Activated naive CD8-positive, alpha-beta T cell treated with anti-CD3 and anti-CD28 coated beads, Interleukin-2, amount 50 U/mL, for 16 hours (primary cell): ENCODE measurements at places on chromosomes 12 and 14.

DNA sequence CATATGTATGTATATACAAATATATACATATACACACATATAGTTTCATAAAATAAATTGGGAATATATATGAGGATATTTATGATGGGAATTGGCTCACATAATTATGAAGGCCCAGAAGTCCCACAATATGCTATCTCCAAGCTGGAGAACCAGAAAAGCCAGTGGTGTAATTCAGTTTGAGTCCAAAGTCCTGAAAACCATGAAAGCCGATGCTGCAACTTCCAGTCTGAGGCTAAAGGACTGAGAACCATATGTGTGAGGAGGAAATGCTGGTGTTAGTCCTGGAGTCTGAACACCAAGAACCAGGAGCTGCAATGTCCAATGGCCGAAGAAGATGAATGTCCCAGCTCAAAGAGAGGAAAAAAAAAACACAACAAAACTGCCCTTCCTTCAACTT is 65.5 kb upstream of the PRKD1 start:
- no peak for DNase-seq

DNA sequence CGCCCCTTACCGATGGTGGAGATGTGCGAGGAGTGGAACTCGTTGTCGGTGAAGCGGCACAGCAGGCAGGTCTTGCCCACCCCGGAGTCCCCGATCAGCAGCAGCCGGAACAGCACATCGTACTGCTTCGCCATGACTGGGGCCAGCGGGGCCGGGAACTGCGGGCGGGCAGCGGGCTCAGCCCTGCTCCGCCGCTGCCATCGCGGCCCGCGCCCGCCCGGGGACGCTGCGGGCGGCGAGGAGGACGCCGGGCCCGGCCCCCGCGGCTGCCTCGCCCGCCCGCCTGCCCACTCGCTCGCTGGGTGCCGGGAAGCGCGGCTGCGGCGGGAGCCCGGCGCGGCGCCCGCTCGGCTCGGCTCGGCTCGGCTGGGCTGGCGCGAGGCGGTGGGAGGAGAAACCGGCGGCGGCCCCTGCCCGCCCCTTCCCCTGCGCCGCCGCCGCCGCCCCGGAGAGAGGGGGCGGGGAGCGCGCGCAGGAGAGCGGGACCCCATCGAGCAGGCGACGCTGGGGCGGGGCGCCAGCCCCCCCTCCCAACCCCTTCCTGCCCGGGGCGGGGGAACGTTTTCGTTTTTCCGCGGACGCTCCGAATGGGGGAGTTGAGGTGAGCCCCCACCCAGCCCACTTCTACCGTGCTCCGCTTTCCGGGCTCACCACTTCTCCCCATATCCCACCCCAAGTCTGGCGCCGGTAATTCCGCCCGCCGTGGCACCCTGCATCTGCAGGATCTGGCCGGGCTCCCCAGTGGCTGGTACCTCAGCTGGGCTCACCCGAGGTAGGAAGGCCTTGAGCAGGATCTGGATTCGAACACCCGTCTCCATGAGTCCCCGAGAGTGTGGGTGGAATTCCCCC is at the start of gene RAB15:
TSS of gene RAB15 (minus strand) at position 394 of the 849 bp plus-strand sequence. CDS start at position 134, 260 bp downstream.
- no peak for DNase-seq

GRCh38 chr12:95131589-95132340 is 58.3 kb upstream of the NR2C1 start:
- DNase-seq, result no peak

DNA sequence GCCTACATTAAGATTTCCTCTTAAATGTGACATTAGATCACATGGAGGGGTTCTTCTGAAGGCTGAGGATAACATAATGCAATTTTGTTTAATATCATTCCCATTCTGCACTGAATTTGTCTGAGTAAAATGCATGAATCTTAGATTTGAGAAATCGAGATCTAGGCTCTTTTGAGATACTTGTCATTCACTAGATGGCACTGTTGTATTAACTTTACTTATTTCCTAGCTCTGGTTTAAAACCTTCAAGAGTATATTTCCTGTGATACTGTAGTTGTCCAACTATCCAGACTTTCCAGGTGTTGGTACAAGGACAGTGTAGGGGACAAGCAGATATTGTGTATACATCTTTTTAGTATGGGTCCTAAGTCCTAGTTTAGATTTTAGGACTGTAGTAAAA is 91.7 kb upstream of the SEL1L start:
- no peak for DNase-seq

DNA sequence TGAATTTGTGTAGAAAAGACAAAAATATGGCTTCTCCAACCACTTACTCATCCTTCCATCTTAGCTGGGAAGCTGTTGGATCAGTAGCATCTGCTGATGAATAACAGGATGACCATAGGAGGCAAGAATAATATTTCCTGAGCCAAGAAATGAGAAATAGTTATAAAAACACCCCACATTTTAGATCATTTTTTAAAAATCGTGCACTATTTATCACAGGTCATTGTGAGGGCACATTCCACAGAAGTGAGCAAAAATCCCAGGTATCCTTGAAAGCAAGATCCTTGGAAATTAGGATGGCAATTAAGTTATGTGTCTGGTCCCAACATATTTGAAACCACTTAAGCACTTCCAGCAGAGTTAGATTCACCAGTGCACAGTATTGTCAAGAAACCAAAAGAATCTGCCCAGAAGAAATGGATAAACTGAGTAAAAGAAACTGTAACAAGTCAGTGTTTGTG is 8.4 kb downstream of the FAR2 start:
- DNase-seq, result no peak

DNA sequence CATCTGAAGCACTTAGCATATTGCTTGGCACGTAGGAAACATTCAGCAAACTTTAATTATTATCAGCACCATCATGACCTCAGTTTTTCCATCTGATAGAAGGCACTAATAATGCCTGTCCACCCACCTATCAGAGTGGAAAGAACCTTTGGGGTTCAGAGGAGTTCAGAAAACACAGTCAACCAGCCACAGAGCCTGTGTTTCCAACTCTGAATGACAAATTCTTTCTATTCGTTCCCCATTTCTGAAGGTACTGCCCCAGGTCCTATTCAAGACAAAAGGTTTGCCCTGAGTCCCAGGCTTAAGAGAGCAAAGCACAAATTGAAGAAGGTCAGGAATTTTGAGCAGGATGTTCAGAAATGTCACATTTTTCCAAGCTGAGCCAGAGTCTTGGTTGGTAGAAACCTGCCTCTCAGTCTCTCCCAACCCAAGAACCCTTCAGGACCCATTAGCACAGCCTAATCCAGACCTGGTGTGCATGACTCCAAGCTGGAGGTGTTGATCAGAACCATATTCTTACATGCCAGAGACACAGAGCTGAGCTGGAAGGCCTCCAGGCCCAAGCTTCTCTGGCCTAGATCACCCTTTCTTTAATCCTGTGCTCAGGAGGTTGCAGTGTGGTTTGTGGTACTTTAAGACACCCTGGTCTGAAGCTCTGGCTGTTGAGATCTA is 114.4 kb downstream of the TBX5 start:
- DNase-seq, result no peak

- DNase-seq, result no peak
Measured at GRCh38 chr14:34018564-34019244, 67.8 kb upstream of the EGLN3 start.

- DNase-seq, result no peak
Measured at GRCh38 chr12:124582108-124582424, 14.7 kb upstream of the NCOR2 start.

DNA sequence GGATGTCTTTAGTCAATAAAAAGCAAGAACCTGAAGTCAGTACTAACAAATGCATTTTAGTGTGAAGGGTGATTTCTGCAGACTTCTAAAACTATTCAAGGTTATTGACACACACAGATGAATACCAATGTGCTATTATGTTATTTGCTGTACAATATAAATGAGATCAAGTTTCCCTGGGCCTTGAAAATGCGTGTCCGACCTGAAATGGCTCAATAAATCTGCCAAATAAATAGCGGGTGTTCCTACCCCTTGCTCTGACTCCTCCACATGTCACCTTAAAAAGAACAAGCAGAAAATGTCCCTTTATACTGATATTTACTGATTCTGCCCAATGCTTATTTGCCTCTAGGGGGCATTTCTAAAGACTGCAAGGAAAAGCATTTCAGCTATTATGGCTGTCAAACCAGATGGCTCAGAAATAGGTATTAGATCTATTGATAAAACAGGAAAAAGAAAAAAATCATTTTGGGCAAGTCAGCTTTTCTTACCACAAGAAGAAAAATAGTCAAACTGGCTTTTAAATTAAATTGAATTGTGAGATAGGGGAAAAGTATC is 367.3 kb upstream of the KITLG start:
- no peak for DNase-seq
